Gastroesophageal sphincter (tissue), 4 donors: ENCODE measurements at places on chromosomes 12 and 14.
A peak's percentile ranks its signal among the peaks of the same experiment; 100 is the strongest.

- ATAC-seq: no peak
These were observed 1.1 kb downstream of the KDM5A start for GRCh38 chr12:388012-388411.

DNA sequence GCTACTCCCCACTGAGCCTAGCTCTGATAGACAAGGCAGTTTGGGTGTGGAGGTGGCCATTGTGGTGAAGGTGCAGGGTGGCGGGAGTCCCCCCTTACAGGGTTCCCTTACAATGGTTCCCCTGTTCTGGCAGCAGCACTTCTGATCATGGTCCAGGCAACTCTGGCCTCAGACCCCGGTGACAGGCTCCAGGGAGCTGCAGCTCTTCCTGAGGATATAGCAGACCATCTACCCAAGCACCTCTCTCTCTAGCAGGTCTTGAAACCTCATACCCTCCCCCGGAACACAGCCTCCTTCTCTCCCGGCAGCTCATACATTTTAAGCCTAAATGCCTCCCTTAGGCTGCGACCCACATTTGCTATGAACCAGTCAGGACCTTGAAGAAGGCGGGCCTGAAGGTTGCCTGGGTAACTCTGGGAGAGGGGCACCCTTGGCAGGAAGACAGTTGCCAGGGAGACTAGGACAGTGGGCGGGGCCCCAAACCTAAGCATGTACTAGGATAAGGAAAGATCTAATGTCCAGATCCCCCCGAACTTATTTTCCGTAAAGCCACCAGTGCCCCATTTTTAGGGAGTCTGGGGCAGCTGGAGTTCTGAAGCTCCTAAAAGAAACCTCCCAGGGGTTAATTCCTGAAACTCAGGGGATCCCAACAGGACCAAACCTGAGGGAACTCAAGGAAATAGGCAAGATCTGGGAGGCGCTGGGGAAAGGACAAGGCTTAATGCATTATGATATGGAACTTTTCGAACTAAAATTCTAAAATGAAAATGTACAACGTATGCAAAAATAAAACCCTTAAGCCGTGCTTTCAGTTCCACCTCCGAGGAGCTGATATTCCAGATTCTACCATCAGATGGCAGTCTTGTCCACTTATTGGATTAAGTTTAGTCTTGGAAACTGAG, 4.5 kb upstream of the GDF11 start:
- ATAC-seq: peak; percentile 67

- no peak for ATAC-seq
These were observed 2.1 kb upstream of the GTSF1 start for GRCh38 chr12:54475537-54475936.

GRCh38 chr12:120175062-120175461, 19.5 kb downstream of the GCN1 start:
- ATAC-seq: no peak

DNA sequence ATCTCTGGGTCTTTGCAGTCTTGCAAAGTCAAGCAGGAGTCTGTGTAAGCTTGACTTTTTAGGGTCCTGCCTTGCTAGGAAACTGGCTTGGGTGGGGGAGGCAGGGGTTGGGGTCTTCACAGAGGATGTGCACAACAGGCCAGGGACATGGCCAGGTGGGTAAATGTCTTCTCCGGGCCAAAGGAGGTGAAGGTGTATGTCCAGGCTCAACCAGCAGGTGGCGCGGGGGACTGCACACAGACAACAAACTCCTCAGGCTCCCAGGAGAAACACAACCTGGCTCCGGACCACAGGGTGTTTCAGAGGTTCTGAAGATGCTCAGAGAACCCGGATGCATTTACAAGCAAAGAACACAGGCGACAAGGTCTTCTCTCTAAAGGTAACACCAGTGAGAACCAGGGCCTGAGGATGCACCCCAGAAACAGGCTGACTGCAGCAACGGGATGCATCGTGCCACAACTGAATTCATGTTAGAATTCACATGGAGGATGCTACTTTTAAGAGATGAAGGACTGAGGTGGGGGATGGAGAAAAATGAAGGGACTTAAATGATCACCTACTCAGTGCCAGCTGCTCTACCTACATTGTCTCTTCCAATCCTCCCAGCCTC, 56.0 kb downstream of the PLEKHG3 start:
- no peak for ATAC-seq

- no peak for ATAC-seq
These were observed 20.8 kb downstream of the BCAT1 start for GRCh38 chr12:24928131-24928530.

- ATAC-seq: peak; percentile 86
These were observed 27.9 kb downstream of the IRF2BPL start for GRCh38 chr14:77000340-77001270.

GRCh38 chr14:95697764-95698163, 11.5 kb downstream of the TCL1B start:
- no peak for ATAC-seq

DNA sequence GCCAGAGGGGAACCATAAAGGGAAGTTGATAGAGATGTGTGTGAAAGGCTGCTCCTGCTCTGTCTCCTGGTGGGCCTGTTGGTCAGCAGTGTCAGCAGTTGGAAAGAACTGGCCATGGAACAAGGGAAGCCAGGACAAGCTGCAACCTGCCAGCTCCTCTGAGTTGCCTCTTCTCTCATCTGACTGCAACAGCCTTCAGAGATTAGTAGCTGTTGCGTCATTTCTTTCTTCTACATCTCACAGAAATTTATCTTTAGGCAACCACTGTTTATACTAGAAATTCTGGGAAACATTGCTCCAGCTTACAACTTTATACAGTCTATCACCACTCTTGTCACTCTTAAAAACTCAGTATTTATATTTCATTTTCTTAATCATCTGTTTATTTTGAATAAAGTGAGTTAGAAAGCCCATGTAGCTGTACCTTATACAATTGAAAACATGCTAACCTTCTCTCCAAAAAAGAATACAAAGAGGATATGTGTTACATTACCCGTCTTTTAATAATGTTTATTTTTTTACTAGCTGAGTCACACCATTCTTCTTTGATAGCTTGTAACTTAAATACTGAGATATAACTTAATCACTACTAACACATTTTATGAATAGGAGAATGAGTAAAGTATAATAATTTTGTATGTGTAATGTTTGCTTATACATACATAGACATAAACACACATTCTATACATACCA, 224.2 kb downstream of the LRFN5 start:
- ATAC-seq: peak; percentile 74
